ENCODE measurements at places on chromosomes 6 and 20. TPM values are rescaled to one million over a fixed set of nuclear protein-coding genes. Genes with fewer than 3 reads are reported as not detected.

DNA sequence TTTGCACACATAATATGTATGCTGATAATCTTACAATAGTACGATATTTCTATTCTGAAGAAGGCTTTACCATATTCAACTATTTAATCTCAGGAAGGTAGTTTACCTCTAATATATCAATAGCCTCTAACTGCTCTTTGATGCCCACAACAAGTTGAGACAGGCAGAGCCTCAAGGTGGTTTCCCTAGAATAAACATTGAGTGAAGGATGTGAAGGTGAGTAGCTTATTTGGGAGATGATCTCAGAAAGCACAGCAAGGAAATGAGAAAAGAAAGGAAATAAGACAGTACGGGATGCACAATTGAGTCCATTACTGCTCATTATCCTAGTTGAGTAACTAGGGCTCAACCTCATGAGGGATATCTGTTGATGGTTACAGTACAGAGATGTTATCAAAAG is 638.4 kb downstream of the MAFB start:
- no peak for DNase-seq

DNA sequence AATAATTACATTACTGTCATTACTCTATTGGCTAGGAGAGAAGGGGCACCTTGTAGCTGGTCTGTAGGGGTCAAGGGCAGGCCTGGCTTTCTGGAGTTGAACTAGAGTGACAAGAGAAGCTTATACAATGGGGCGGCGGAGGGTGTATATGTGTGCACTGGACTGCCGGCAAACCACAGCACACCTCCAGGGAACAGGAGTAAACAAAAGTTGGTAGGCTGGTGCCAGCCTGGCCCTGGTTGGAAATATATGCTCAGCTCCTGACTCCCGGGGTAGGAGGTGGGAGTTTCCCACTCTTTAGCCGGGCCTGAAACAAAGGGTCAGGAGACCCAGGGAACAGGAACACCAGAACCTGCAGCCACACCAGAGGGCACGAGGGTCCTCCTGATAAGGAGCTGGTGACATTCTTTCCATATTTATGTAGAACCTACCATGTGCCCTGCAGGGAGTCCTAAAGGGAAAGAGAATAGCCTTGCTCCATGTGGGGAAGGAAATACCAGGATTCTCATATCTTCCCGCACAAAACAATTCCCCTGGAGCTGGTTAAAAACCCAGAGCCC is 5.1 kb downstream of the C6orf132 start:
- no peak for DNase-seq

GRCh38 chr6:224350-224749 is 67.9 kb upstream of the DUSP22 start:
- DNase-seq, result no peak

GRCh38 chr20:31711179-31712111 is 11.2 kb downstream of the BCL2L1 start:
- DNase-seq, result no peak

DNA sequence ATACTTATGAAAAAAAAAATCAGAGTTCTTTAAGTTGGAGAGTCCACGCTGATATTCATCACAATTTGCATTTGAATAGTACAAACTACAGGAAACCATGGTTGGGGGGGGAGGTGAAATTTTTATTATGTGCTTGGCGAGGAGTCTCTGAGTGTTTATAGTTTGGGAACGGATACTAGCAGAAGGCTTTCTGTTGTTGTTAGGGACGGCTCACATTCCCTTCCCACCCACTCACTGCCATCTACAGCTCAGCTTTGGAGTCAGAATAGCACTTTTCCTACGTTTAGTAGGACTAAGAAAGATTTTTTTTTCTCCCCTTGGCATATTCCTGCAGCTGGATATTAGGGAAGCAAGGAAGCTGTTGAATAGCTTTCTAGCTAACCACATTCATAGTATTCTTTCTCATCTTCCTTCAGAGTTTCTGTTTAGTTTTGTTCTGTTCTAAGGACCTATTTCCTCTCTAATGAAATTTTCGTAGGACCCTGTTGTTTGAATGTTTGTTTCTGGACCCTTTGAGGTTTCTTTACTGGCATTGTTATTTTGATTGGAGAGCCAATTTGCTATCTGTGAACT is 235.1 kb upstream of the ZNF217 start:
- no peak for DNase-seq

GRCh38 chr6:167476844-167477595 is 152.1 kb downstream of the TTLL2 start:
- DNase-seq, result no peak

- no peak for DNase-seq
These were observed 85.1 kb downstream of the GJA1 start for GRCh38 chr6:121520337-121521163.

- DNase-seq, result no peak
These were observed 2.8 kb upstream of the KCNQ2 start for GRCh38 chr20:63475209-63475608.

DNA sequence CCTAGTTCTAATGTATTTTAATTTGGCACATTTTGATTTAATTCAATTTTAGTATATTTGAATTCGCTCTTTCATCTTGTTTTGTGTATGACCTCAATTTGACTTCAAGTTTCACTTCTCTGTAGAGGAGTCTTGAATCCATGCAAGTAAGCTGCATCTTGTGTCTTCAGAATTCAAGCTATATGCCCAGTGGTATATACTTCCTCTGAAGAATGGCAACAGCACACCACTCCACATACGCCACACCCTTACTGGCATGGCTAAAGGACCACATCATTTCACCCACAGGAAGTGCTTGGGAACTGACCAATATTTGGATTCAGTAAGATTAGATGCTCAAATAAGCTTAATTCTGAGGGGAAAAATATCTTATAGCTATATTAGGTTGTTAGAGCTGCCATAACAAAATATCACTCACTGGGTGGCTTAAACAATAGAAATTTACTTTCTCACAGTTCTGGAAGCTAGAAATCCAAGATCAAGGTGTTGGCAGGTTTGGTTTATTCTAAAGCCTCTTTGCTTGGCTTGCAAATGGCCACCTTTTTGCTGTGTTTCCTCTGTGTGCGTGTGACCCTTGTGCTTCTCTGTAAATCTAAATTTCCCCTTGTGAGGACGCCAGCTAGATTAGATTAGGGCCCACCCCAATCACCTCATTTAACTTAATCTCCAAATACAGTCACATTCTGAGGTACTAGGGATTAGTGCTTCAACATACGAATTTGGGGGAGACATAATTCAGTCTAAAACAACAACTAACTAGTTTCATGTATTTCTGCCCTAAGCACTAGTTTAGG is 2.8 kb upstream of the ASF1A start:
- DNase-seq, result no peak

FOXP4 gene
- 22.5 TPM for total RNA-seq

DNA sequence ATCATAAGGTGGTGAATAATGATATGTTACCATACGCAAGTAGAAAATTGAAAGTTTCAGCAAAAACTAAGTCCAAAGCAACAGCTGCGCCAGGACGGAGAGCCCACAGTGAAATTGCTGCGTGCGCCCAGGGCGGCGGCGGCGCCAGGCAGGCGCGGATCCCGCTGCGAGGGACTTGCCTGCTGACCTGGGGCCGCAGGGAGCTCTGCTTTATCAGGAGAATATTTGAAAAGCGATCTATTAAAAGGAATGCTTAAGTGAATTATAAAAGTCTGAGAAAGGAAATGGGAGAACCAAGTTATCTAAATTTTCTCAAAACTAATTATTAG is 85.4 kb downstream of the THBS2 start:
- DNase-seq, result peak; percentile 86

RTN4IP1 gene
- total RNA-seq, result 9.5 TPM

- no peak for DNase-seq
These were observed 9.0 kb upstream of the MICA start for GRCh38 chr6:31394381-31394780.

CCN6 gene
- total RNA-seq, result not detected

STX11 gene
- 1.5 TPM for total RNA-seq

- no peak for DNase-seq
These were observed 224.0 kb upstream of the GMDS start for GRCh38 chr6:2469428-2469827.

GRCh38 chr20:289693-290083 is 862 bp downstream of the C20orf96 start:
- no peak for DNase-seq

GRIK2 gene
- 15.2 TPM for total RNA-seq

ATP6V1G2 gene
- total RNA-seq, result 3.8 TPM

GRCh38 chr20:8305449-8305978 is 173.4 kb downstream of the PLCB1 start:
- no peak for DNase-seq

- no peak for DNase-seq
These were observed 8.7 kb downstream of the MAFB start for GRCh38 chr20:40680161-40680959.

PLEKHG1 gene
- total RNA-seq, result 6.9 TPM

DNA sequence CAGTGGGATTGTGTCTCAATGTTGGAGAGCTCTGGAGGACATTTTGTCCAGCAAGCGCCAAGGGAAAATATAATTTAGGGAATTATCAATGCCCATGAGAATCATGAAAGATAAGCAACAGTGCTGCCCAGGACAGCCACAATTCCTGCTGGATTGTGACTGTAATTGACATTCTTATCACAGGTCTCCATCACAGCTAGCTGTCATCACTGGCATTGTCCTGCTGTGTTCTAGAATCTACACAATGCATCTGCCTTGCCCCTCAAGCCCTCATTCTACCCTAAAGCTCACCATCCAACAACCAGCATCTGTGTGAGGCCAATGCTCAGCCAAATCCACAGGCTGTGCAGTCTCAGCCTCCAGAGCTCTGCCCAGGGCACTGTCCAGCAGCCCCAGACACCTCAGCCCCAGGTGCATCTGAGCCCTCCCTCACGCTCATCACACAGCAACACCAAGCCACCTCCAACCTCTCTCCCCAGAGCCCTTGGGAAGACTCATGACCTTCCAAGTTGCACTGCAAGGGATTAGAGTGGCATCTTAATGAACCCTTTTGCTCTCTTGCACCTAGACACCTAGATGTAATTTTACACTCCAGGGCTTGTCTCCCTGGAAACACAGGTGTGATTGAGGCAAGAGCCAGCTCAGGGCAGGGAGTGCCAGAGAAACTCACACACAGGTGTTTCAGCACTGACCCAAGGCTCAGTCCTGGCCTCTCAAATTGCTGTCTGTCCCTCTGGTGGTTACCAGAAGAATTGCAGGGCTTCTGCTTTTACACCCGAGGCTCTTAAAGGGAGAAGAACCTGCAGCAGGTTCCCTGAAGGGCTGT is 85.2 kb upstream of the PHACTR3 start:
- no peak for DNase-seq

DNA sequence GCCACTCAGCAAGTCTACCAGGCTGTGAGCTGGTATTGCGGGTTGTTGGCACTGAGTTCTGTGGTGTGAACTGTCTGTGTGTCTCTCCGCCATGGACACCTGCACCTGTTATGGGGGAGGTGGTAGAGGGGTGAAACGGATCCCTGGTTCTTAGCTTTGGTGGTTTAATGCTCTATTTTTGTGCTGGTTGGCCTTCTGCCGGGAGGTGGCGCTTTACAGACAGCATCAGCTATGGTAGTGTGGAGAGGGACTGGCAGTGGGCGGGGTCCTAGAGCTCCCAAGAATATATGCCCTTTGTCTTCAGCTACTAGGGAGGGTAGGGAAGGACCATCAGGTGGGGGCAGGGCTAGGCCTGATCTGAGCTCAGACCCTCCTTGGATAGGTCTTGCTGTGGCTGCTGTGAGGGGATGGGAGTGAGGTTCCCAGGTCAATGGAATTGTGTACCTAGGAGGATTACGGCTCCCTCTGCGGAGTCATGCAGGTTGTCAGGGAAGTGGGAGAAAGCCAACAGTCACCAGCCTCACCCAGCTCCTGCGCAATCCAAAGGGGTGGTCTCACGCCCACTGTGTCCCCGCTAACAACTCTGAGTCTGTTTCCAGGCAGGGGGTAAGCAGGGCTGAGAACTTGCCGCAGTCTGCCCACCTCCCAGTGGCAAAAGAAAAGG is 154.3 kb downstream of the CCDC170 start:
- DNase-seq, result no peak

PSORS1C1 gene
- total RNA-seq, result 4.5 TPM

GRCh38 chr20:59578436-59579403 is 25.6 kb upstream of the PHACTR3 start:
- no peak for DNase-seq

ZC2HC1B gene
- not detected for total RNA-seq

- no peak for DNase-seq
These were observed 337.1 kb upstream of the MAN1A1 start for GRCh38 chr6:119686644-119687043.

DNA sequence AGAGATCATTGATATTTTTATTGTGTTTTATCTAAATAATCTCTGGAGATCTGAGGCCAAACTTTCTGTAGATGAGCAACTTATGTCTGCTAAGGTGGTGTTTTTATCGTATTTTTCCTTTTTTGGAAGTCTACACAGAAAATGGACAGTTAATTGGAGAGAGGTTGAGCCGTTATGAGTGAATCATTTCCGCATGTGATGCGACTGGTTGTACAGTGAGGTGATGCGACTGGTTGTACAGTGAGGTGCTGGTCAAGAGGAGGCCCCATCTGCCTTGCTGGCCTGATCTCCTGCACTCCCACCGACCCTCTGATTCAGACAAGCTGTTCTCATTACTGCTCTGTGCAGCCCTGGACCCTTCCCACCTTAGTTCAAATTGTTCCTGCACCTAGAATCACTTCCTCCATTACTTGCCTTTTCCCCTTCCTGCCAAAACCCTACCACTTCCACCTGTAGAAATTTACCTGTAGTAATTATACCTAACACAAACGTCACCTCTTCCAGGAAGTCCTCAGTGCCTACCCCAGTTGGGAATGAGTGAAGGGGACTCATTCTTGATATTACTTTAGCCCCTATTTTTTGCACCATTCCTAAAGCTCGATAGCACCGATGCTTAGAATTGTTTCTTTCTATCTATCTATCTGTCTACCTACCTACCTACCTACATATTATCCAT is 100.3 kb downstream of the ZDHHC14 start:
- DNase-seq, result no peak

DNA sequence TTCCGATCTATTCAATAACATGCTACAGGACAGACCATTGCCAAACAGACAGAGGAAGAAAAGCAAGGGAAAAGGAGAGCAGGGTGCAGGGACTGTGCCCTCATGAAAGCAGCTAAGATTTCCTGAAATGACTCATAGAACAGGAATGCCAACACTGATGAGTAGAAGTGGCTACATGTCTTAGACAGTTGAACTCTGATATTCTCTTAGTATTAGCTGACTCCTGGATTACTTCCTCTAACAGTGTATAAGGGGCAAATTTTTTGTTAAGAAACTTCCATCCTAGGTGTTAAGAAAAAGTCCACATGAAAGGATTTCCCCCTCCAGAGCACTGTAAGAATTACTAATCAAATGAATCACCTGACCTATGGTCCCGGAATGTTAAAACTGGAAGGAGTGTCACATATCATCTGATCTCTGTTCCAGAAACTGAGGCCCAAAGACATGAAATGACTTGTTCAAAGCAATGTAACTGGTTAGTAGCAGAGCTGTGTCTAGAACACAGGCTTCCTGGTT is 224.9 kb downstream of the IBTK start:
- no peak for DNase-seq

DNA sequence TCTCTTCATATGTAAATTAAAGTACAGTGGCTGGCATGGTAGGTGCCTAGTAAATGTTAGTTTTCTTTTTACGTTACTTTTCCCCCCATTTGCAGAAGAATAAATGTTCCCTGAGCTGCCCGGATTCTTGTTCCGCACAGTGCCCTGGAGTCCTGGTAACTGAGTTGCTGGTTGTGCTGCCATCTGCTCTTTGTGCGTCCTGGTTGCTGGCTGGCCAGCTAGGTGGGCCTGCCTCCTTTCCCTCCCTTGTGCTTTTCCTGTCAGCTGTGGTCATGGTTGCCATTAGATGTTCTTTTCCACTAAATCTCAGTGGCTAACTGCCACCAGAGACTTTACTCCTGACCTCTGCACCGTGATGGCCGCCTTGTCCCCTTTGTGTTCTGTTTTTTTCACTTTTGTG is 28.6 kb downstream of the CEP43 start:
- DNase-seq, result no peak

BANF2 gene
- total RNA-seq, result not detected

TBCC gene
- 14.4 TPM for total RNA-seq

- DNase-seq, result no peak
These were observed 331.8 kb downstream of the RIMS1 start for GRCh38 chr6:72218125-72218524.
